DMS79 treated with DMSO at 0.1 percent for 48 hours (cell line): ENCODE measurements at places on chromosomes 11 and 22.
A peak's percentile ranks its signal among the peaks of the same experiment; 100 is the strongest.

DNA sequence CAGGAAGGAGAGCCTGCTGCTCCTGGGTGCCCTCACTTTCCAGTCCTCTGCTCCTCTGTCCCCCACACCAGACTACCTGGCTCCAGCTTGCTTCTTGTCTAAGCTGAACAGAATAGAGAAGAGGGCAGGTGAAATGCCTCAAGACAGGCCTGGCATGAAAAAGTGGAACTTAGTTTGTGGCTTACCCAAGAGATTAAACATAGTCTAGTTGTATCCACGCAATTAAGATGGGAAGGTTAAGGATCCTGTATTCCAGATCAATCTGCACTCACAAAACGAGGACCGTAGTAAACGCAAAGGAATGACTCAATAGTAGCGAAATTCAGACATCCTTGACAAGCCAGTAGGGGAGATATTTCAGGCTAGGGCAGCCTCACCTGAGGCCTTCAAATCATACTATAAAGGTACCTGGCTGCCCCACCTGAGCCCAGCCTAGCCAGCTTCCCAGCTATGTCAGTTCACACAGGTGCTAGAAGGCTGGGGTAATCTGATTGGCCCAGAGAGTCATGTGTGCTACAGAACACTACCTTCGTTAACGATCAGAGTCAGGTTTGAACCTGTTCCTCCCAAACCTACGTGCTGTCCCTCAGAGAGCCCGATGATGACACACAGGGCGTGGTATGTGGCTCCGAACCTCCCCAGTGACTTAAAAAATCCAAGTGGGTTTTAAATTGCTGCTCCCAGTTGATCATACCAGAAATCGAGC, 46.5 kb downstream of the AHNAK start:
- DNase-seq = peak; percentile 76

DNA sequence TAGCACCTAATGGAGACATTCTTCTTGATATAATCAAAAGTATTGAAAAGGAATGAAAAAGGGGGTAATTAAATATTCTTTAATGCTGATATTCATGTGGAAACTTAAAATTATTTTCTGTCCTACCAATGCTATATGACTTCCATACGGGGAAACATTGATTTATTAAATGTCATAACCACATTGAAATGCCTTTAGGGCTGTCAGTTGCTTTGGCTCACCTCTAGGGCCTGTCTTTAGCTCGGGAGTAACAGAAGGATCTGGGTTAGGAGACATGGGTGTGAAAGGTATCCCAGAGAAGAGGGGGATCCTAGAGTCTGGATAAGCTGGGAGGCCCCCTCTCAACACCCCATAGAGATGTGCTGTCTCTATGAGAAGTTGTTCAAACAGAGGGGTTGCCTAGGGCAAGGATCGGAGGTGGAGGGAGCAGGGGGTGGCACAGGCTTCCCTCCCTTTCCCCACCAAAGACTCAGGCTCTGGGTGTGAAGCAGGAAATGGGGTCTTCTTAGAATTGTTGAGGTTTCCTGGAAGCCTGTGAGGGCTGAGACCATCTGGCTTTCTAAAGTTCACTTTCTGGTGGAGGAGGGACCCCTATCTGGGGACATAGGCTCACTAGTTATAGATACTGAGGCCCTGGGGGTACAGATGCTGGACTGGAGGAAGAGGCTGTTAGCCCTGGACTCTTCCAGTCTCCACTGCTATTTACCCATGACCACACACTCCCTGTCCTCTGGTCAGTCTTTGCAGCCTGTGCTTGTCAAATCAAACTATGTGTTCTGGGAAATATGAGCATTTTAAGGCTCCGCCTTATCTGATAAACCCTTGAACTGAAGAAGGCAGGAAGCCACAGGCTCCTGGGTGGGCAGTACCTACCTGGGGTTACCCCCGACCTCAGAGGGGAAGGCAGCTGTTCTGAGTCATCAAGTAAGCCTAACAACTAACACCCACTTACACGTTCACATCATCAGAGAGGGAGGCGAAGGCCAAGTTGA, 55.8 kb upstream of the RRAS2 start:
- no peak for DNase-seq

GRCh38 chr11:66743271-66743968, 14.4 kb upstream of the SPTBN2 start:
- DNase-seq = peak; percentile 73

DNA sequence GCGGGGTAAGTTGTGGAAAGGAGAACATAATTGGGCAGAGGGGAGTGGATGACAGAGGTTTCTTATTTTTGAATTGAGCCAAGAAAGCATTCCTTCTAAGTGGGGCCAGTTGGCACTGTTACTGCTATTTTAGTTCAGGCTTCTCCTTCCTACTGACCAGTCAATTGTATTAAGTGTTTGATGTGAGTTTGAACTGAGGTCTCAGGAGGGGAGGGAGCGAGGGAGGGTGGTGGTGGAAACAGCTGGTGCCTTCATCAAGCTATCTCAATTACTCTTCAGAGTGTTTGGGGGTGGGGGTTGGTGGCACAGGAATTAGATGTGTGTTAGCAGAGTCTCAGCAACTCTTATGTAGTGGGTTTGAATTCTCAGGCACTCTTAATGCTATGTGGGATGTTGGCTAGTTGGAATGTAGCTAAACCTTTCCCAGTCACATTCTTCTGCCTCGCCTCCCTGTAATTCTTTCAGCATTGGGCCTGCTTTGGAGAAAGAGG, 14.5 kb downstream of the CTNND1 start:
- DNase-seq = no peak

GRCh38 chr11:251550-251949, 14.8 kb downstream of the PSMD13 start:
- no peak for DNase-seq

DNA sequence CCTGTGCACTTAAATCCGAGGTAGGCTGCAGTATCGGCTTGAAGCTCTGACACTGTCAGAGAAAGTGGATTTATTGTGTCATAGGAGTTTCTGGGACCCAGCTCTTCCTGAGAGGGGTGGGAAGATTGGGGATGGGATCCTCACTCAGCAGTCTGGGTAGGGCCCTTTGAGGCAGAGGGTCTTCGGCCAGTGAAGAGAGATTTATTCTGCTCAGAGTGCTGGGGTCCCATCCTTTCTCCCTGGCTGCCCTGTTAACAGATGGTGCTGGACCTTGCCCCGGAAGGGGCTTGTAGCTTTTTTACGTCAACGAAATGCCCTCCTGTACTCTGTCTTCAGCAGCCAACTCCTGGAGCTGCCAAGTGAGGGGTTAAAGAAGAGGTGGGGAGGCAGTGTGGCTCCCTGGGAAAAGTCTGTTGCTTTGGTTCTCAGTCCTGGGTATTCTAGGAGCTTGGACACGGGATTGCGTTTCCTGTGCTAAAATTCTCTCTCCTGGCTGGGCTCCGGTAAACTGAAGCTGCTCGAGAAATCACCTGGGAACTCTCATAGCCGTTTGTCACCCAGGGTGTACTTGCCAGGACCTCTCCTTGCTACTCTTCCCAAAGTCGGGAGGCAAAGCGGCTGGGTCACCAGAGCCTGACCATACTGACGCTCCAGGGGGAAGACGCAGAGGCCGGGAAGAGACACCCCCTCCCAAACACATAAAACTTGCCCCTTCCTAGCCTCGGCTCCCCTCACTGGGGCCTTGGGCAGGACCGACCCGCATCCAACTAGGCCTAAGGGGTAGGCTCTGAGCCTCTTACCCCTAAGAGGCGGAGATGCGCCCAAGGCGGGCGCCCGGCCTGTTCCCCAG, 806 bp upstream of the SMDT1 start:
- DNase-seq = peak; percentile 5

GRCh38 chr11:10488121-10488933, 33.3 kb downstream of the AMPD3 start:
- DNase-seq = no peak

DNA sequence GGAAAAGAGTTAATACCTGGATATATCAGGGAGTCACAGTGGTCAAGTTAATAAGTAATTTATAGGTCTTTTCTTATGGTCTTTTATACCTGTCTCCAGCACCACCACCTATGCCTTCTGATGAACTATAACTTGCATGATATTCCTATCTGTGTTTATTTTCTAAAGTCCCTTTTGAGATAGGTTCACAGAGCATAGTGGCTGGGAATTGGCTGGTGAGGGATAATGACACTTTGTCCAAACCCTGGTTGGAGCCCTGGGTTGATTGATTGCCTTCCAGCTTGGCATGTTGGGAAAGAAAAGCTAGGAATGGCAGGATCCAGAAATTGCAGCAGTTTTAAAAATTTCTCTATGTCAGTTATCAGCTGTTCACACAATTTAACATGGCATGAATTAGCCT, 23.2 kb downstream of the HIPK3 start:
- no peak for DNase-seq

GRCh38 chr11:83835423-83835822, 549.3 kb upstream of the CCDC90B start:
- DNase-seq = no peak

DNA sequence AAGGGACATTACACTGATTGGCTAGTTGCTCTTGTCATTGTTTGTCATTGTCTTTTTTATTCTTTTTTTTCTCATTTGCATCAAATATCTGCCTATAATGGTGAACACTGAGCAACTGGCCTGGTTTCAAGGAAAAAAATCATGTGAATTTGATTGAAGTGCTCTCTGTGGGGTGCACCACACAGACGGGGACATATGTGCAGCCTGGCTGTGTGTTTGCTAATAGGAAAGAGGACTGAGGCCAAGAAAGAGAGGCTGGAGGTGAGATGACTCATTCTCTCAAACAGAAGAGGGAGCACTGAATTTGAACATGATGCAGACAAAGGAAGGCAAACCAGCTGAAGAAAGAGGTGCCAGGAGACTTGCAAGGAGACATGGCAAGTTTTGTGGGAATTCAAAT, 684.9 kb upstream of the CCDC90B start:
- DNase-seq = no peak

DNA sequence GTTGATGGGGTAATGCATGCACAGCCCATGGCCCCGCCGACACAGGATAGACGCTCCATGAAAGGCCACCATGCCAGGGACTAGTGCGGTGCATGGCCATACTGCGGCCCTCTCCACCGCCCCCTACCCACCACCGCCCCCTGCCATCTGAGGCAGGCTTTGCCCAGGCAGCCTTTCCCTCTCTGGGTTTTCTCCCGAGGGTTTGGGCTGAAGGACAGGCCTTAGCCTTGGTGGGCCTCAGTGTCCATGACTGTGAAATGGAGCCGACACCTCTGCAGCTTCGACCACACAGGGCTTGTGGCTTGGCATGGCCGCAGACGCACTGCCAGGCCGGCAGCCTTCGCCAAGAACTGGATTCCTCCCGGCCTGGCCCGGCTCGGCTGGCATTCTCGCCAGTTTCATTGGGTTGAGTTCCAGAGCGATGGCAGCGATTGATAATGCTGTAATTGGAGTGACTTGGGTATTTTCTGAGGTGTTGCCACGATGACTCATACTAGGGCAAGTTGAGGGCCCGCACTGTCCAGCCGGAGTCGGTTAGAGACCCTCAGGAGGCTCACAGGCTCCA, 111.3 kb downstream of the WNT7B start:
- no peak for DNase-seq

GRCh38 chr11:66277471-66278362, at the start of gene CNIH2:
Gene CNIH2 (plus strand): TSS chr11:66278175. CDS start chr11:66278457, 282 bp downstream.
- DNase-seq = peak; percentile 73

GRCh38 chr22:18136563-18137320, 13.2 kb upstream of the USP18 start:
- DNase-seq = no peak

DNA sequence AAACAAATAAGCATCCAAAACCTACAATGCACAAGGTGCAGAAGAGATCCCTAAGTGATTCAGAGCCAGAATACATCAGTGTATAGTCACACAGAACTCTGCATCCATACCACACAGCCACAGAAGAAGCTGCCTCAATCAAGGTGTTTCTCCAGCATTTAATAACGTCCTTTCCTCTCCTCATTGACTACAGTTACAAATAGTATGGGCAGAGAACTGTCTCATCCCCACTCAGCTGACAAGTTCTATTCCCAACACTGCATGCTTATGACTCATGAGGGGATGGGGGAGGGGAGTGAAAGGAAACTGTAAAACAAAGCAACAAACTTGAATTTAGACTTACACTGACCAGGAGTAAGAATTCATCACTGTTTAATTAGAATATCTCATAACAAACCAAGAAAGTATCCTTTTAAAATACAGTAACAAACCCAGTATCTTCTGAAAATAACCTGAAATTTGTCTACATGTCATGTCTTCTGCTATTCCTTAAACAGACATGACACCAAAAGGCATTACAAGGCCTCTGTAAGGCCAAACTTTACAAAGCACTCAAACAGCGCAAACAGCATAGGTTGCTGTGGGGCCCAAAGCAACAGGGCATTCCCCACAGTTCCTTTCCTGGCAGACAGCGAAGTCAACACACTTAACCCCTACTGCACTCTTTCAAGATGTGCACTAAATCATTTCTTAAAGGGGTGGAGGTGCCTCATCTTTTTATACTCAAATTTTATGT, 29.3 kb downstream of the CELF1 start:
- no peak for DNase-seq

- no peak for DNase-seq
Measured at GRCh38 chr11:122346006-122346405, 230.0 kb upstream of the BLID start.

GRCh38 chr22:37202001-37202555, 10.2 kb downstream of the SSTR3 start:
- no peak for DNase-seq

DNA sequence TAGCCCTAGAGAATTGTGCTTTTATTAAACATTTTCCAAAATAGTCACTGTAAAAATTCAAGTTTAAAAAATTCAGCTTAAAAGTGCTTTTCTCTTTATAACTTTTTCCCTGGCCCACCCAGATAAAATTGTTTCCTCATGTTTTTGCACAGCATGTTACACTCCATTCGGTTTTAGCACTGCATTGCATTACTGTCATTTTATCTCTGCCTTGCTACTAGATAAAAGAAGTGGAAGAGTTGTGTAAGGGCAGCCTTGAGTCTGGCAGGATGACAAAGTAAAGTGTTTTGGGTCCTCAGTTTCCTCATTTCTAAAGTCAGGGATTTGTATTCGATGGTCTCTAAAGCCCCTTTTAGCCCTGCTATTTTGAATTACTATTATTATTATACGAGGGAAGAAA, 99.8 kb downstream of the ATM start:
- no peak for DNase-seq

- DNase-seq = no peak
Measured at GRCh38 chr11:1167256-1167655, 9.5 kb downstream of the MUC5AC start.
